Right renal pelvis (tissue), 4 donors: ENCODE measurements at places on chromosomes 7 and 10. TPM values are rescaled to one million over a fixed set of nuclear protein-coding genes. Genes with fewer than 3 reads are reported as not detected.

DNA sequence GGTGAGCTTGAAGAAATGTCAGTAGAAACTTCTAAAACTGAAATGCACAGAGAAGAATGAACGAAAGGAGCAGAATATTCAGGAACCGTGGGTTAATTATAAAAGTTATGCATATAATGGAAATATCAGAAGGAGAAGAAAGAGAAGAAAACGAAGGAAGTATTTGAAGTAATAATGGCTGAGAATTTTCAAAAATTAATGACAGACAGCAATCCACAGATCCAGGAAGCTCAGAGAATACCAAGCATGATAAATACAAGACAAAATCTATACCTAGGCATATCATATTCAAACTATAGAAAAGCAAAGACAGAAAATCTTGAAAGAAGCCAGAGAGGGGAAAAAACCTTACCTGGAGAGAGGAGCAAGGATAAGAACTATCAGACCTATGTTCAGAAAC is 16.5 kb upstream of the MCM10 start:
- DNase-seq, result no peak

DNA sequence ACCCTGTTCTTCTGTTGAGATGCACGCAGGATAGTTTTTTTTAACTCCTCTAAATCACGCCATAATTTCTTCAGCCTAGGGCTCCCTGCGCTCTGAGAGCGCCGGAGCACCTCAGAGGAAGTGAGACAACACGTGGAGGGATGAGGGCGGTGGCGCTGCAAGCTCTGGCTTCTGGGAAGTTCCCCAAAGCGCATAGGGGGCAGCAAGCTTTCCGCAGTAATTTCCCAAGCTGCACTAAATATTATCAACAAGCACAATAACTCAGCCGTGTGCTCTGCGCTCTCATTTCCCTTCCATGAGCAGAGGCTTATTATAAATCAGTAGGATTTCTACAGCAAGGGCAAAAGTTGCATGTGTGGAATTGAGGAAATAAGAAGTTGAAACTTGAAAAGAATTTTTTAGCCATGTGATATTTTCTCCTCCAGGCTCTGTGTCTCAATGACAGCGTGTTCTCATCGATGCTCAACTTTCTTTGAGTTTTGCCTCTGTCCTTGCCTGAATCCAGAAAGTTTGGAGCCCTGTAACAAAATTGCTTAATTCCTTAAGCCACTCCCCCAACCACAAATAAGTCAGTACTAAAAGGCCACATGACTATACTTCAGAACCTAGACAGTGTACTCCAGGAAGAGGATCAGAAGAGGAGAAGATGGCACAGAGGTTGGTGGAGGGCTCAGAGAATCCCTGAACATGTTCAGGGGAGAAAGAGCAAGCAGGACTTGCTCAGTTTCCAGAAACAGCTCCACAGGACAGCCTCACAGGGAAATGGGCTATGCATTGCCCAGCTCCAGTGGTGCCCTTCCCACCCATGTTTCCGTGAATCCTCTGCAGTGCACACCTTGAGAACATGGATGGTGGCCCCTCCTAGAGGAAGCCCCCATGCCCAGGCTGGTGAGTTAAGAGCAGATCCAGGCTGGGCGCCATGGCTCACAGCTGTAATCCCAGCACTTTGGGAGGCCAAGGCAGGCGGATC is 221.5 kb upstream of the GHITM start:
- peak; percentile 25 for DNase-seq

DNA sequence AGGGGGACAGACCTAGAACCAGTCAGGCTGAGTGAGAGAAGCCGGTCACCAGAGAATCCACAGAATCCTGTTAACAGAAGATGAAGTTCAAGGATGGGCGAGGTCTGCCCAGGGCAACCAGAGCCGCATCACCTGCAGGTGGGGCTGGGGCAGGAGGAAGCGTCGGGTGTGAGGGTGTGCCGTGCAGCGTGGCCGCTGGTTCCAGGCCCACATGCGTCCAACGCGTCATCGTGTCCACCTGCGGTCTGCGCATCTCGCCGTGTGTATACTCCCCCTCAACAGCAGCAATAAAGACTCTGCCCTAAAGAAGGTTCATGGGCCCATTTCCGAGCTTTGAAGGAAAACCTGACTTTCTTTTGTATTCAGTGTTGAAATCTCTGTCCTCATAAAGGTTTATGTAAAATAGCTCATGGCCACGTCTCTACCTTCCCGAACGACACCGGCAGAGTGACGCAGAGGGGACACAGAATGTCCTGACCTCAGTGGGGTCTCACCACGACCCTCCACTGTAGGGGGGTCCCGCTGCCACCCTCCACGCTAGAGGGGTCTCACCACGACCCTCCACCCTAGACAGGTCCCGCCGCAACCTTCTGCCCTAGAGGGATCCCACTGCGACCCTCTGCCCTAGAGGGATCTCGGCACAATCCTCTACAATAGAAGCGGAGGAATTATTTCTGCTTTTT is 446.9 kb downstream of the PTPRN2 start:
- no peak for DNase-seq

- DNase-seq, result no peak
These were observed 262.0 kb upstream of the ZMIZ1 start for GRCh38 chr10:78806681-78807221.

DNA sequence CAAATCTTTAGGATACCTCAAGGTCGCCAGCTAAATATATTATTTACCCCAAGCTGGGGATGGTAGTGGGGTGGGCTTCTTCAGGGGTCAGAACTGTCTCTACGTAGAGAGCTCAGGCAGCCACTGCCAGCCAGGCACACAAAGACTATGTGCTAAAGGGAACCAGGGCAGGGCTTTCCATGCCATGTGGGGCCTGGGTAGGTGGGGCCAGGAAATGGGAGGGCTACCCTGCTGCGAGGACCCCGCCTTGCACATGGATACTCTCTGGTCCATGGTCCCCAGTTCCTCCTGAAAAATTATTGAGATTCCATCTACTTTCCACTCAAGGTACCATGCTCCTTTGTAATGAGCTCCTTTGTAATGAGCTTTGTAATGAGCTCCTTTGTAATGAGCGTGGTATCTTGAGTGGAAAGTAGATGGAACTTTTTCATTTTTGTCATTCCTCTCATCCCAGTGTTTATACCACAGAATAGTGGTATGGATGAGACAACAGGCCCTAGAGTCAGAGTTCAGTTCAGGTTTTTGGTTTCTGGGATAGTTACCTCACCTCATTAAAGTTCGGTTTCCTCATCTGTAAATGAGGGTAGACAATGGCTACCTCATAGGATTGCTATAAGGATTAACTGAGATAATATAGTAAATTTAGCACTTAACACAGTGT is 5.8 kb downstream of the SYNPO2L start:
- no peak for DNase-seq

GRCh38 chr10:63429281-63429680 is 36.5 kb downstream of the JMJD1C start:
- DNase-seq, result no peak

- DNase-seq, result no peak
These were observed 318.5 kb downstream of the GPR158 start for GRCh38 chr10:25493122-25493893.

- no peak for DNase-seq
These were observed 3.4 kb downstream of the BAG3 start for GRCh38 chr10:119654540-119654939.

DNA sequence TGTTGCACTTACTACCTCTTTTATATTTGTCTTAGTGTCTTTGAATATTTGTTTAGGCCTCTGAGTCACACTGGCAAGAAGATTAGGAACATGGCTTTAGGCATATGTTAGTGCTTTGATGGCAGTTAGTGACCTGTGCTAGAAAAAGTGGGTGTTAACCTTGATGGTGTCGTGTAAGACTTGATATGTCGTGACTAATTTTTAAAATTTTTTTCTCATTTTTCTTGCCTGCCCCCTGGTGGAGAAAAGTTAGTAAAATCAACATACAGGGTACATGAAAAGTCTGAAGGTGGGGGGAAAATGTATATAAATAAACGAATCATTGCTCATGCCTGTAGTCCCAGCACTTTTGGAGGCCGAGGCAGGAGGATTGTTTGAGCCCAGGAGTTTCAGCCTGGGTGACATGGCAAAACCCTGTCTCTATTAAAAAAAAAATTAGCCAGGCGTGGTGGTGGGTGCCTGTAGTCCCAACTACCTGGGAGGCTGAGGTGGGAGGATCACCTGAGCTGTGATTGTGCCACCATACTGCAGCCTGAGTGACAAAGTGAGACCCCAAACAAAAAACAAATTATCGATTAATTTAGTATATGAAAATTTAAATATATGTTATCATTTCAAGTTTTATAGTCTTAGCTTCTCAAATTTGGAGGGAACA is 44.6 kb downstream of the TAX1BP1 start:
- DNase-seq, result no peak

GRCh38 chr10:87752566-87752965 is 65.5 kb downstream of the ATAD1 start:
- DNase-seq, result no peak

- DNase-seq, result no peak
These were observed 66.2 kb downstream of the FAM53B start for GRCh38 chr10:124677749-124678556.

DNA sequence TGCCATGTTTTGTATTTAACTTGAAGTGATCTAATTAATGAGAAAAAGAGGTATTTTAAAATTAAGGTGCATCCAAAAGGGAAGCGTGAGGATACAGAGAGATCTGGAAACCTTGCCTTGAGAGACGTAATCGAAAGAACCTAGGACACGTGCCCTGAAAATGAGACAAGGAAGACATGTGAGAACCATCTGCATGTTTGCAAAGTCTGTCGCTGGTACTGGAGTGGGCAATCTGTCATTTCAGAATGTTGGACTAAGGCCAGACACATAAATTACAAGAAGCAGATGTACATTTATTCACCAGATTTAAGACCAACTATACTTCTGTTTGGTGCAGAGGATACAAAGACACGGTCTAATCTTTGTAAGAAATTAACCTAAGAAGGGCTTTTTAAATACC is 9.2 kb downstream of the AGR2 start:
- no peak for DNase-seq

DNA sequence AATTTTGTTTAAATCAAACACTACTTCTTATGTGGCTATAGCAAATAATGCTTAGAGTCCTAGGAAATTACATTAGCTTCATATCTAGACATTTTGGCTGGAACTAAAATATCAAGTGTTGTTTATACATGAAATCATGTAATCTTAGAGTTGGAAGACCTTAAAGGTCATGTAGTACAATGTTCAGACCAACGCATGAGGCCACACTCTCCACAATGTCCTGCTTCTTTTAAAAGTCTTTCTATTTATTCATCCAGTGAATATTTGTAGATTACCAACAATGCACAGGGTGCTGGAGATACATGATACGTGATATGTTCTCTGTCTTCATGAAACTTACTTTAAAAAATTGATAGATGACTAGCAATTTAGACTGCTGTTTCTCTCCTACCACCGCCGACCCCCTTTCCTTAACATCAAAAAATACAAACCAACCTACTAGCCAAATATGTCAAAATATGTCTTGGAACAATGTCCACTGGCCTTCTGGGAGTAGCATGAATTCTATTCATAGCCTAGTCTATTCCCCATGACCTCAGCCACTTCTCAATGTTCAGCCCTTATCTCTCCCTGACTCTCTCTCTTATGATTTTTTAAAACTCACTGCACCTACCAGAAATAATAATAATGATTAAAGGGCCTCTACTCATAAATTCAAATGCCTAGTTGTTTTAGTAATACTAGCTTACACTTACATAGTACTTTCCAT is 59.5 kb upstream of the CAV2 start:
- DNase-seq, result no peak

- DNase-seq, result no peak
These were observed 4.4 kb upstream of the NUP205 start for GRCh38 chr7:135553346-135553745.

DNA sequence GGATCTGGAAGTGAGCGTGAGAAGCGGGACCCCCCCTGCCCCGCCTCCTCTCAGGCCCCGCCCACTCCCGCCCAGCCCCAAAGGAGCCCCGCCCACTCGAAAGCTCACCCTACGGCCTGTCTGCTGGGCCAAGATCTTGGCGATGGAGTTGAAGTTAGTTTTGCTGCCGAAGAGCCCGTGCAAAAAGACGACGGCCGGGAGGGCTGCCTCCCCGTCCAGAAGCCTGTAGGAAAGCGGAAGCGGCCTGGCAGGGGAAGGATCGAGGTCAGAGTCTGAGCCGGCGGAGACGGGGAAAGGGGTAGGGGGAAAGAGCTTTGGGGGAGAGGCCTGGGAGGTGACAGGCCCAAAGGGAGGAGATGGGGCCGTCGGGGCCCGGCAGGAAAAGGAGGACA is 386 bp downstream of the ABHD11 start:
- no peak for DNase-seq

GRCh38 chr7:101856473-101857357 is 39.3 kb downstream of the CUX1 start:
- DNase-seq, result no peak

- DNase-seq, result no peak
These were observed 390.0 kb downstream of the EXOC4 start for GRCh38 chr7:133642907-133643306.

- DNase-seq, result no peak
These were observed 148.0 kb downstream of the MAPK8 start for GRCh38 chr10:48454302-48455054.

- no peak for DNase-seq
These were observed 161.0 kb downstream of the SEM1 start for GRCh38 chr7:96548664-96549063.

DNA sequence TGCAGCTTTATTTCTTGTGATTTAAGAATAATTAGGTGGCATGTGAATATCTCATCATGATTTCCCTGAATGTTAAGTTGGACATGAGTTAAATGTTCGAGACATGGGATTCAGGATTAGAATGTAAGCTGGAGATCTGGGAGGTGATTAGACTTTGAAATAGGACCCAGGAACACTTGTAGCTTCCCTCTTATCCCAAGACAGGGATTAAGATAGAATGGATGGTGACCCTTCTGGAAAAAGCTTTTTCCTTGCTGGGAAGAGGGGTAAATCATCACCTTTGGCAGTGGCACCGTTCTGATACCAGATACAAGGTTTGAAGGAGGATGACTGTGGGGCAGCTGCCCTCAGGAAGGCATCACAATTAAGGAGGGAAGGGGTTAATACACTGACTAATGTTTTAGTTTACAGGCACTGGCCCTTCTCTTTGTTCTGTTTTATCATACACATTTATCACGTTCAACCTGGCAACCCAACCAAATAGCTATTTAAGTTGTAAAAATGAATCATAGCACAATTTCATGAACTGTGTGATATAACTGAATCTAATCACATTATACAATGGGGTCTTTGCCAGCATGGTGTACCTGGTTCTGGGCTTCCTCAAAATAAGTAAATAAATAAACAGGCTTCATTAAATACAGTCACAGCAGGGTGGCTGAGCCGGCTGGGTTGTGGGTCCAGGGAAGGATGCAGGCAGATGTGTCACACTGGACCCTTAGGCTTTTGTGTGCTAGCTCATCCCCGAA is 212.7 kb downstream of the LRMDA start:
- no peak for DNase-seq

Gene ASB10
- polyA plus RNA-seq, result not detected

Gene NEBL
- 105 TPM for polyA plus RNA-seq

Gene PNLIPRP1
- polyA plus RNA-seq, result not detected

Gene UPK3BL1
- 9.6 TPM for polyA plus RNA-seq

Gene VSTM4
- polyA plus RNA-seq, result 15.0 TPM

Gene PAPOLB
- 0.10 TPM for polyA plus RNA-seq

Gene GSTO1
- 94.9 TPM for polyA plus RNA-seq

Gene GAD2
- polyA plus RNA-seq, result 3.3 TPM
